ENCODE measurements at places on chromosomes 7 and 10.
A peak's percentile ranks its signal among the peaks of the same experiment; 100 is the strongest.

GRCh38 chr7:156479596-156479995 lies 161.0 kb upstream of the RNF32 start:
- DNase-seq = no peak

GRCh38 chr7:88268051-88268450 lies 38.6 kb downstream of the STEAP4 start:
- no peak for DNase-seq

DNA sequence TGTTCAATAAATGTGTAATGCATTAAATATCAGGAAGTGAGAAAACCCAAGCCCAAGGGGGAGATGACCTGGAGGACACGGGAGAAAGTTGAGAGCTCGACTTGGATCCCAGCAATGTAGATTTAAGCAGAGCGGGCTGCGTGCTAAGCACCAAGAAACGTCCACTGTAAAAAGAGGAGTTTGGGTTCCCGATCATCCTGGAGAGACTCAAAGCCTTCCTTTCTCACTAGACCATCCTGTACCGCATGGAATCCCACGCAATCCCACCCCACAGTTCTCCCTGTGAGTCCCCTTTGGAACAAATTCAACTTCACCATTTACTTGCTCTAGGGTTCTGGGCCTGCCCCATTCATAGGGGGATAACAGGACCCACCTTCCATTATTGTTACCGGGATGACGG lies 2.4 kb downstream of the TRPV6 start:
- DNase-seq = no peak

GRCh38 chr10:75394221-75394620 lies 7.3 kb downstream of the ZNF503 start:
- DNase-seq = no peak

DNA sequence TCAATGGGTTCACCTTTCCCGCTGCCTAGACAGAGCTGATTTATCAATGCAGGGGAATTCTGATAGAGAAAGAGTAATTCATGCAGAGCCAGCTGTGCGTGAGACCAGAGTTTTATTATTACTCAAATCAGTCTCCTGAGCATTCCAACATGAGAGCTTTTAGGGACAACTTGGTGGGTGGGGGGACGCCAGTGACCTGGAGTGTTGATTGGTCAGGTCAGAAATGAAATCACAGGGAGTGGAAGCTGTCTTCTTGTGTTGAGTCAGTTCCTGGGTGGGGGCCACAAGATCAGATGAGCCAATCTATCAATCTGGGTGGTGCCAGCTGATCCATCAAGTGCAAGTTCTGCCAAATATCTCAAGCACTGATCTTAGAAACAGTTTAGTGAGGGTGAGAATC lies 99.0 kb upstream of the CAV2 start:
- no peak for DNase-seq

- no peak for DNase-seq
These were observed 10.6 kb downstream of the TBRG4 start for GRCh38 chr7:45100761-45101480.

DNA sequence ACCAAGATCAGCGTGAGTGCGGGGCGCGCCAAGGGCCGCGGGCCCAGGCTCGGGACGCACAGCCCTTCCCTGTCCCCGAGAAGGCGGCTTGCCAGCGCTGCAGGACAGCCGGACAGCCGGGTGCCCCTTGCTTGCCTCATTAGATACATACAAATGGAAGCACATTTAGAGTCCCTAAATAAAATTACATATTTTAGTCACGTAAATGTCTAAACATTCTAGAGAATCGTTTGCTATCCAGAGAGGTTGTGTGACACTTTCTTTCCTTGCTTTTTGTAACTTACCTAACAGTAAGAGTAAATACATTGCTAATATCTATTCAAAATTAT lies 4.8 kb downstream of the VSTM2A start:
- no peak for DNase-seq

DNA sequence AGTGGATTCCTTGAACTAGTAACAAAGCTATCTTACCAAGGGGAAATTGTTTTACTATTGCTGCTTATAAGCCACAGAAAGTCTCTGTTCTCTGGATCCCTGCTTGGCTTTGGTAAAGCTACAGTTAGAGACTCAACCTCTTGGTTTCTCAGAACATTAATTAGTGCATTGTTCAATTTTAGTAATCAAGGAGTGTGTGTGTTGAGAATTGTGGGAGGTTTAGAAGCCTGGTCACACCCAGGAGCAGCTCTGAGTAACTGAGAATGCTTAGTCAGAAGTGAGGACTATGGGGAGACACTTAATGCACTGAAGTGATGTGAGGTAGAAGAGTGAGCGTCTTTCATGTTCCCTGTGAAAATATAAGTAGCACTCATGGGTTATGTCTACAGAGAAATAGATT lies 8.2 kb upstream of the ACTA2 start:
- DNase-seq = peak; percentile 5

GRCh38 chr10:108801775-108802517 lies 1121.4 kb downstream of the XPNPEP1 start:
- DNase-seq = no peak

GRCh38 chr7:26684447-26684846 lies 179.9 kb downstream of the SKAP2 start:
- no peak for DNase-seq

DNA sequence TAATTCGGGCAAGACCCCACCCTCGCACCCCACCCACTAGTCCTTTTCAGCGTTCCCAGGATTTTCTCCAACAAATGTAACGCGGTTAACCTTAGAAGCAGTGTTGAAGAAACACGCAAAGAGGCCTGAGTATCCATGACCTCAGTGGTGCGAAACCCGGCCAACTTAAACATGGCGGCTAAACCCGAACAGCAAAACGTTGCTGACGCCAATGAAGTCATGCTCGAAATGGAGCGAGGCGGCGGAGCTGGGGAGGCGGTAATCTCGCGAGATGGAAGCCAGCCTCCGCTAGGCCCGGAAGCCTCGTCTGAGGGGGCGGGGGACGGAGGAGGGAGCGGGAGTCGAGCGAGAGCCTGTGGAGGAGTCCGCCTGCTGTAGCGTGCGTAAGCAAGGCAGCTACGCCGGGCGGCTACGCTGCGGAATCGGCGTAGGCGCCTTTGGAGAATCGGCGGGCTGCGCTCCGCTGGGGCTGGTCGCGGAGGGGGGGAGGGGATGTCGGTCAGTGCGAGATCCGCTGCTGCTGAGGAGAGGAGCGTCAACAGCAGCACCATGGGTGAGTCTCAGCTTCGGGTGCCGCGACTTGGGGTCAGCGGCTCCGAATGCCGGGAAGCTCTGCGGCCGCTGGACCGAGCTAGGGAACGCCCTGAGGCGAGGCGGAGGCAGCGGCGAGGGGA lies at the start of gene SEPTIN7:
Gene SEPTIN7 (plus strand): TSS at position 340 of the 674 bp plus-strand sequence. CDS start 153 bp downstream, at position 493.
- DNase-seq = peak; percentile 98

DNA sequence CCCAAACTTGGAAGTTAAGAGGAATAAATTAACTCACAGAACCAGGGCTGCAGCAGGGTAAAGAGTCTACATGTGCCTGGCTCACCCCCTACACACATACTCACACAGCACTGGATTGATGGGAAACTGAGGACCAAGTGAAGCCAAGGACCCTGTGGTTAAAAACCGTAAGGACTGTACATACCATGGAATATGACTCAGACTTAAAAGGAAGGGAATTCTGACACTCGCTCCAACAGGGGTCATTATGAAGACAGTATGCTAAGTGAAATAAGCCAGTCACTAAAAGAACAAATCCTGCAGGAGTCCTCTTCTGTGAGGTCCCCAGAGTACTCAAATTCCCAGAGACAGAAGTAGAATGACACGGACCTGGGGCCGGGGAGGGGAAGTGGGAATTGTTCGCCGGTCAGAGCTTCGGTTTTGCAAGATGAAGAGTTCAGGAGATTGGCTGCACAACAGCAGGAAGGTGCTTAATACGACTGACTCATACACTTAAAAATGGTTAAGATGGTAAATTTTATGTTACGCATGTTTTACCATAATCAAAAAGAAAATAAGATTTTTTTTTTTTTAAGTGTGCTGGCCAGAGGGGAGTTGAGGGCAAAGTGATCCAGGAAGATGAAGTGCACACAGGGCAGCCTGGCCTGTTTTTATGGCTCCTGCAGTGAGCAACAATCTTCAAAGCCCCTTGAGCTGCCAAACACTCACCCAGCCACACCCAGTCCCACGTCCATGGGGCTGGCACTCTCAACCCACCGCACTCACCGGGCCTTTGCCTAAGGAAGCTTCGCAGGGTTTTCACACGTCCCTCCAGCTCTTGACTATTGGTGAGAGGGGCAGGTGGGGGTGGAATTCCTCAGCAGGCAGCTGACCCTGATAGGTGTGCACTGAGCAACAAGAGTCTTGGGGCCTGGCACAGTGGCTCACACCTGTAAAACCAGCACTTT lies 26.4 kb downstream of the DRGX start:
- DNase-seq = no peak

GRCh38 chr7:87513735-87514335 lies 38.4 kb upstream of the ABCB4 start:
- no peak for DNase-seq

Data from stimulated activated CD8-positive, alpha-beta memory T cell treated with anti-CD3 and anti-CD28 coated beads, Interleukin-7, amount 100 ng/mL, for 48 hours (primary cell).